ENCODE measurements at places on chromosomes 12 and 14.
A peak's percentile ranks its signal among the peaks of the same experiment; 100 is the strongest.

DNA sequence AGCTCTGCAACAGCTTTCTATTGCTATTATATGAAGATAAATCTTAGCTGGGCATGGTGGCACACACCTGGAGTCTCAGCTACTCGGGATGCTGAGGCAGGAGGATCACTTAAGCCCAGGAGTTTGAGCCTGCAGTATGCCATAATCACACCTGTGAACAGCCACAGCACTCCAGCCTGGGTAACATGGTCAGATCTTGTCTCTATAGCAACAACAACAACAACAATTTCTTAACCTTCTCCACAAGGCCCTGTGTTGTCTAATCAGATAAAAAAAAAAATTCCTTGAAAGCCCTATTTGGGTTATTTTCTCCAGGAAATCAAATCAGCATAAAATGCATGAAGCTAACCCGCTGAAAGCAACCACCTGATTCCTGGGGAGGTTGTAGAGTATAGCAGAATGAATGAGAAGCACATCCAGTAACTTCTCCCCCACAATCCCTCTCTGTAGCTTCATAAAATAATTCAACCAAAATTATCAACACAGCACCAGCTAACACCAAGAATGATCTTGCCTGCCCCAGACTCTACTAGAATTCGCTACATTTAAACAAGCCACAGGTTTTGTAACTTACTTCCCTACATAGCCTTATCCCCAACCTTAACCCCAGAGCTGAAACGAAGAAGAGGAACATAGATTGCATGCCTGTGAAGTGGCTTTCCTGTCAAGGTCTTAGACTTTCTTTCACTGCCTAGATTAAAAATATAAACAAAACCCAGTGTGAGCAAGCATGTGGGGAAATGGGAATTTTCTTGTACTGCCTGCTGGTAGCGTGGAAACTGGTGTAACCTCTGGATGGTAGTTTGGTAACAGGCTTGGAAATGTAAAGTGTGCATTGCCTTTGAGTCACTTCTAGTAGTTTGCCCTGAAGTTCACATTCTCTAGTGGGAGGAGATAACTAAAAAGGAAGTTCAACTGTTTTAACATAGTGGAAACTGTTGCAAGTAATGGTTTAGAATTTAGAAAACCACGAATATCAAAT is 6.0 kb upstream of the STK38L start:
- DNase-seq, result peak; percentile 32

DNA sequence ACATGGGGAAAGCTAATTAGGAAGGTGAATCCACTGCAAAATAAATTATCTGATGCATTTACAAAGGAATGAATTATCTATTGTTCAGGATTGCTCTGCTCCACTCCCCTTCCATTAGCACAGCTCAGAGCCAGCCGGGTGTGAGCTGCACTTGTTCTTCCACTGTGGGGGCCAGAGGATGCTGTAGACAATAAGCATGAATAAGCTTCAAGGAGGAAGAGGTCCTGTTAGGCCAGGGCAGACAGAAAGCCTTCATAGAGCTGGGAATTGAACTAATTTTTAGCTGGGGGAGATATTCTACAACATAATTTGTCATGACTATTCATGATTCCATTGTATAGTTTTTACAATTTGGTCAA is 137.6 kb upstream of the MAX start:
- DNase-seq, result no peak

GRCh38 chr14:106308839-106309389 is 782.5 kb downstream of the TMEM121 start:
- DNase-seq, result peak; percentile 3

GRCh38 chr14:73057944-73058223 is 450 bp upstream of the RBM25 start:
- no peak for DNase-seq
